ENCODE measurements at places on chromosomes 11 and 22.

DNA sequence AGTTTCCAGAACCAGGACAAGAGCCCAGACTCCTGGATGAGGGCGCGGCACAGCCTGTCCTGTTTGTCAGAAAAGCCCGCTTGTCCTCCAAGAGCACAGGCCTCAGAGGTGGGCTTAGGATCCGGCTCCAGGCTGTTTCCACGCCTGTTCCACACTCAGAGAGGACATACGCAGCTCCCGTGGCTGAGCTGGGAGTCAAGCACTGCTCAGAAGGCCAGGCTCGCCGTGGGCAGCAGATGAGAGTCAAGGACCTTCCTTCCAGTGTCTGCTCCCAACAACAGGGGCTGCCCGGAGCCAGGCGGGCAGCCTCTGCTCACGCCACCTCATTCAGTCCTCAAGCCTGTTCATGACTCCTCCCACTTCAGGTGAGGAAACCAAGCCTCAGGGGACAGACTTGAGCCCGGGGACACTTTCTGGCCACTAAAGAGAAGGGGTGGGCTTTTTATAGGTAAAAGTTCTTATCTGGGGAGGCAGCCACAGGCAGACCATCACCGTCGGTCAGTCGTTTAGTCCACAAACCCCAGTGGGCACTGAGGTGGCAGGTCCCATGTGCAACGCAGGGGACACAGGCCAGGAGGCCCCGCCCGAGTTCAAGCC, 3.8 kb downstream of the CYB5R3 start:
- DNase-seq = no peak

- DNase-seq = no peak
These were observed 1.4 kb downstream of the B3GNT6 start for GRCh38 chr11:77035580-77035979.

DNA sequence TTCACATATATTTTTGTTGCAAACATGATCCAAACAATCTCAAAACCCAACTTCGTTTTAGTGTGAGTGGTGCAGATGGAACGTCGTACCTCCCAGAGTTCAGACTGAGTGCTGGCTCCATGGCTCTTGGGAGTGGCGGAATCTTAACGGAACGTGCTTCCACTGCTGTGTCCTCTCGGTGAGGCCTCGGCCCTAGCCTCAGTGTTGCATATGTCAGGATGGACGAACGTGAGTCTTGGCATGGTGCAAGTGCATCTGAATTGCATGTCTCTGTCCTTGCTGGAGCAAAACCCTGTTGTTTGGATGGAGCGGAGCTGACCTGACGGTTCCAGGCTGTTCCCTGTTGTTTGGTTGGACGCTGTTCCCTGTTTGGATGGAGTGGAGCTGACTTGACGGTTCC, 306.8 kb downstream of the TBC1D22A start:
- no peak for DNase-seq

- no peak for DNase-seq
These were observed 8.8 kb upstream of the ST14 start for GRCh38 chr11:130150790-130151189.

DNA sequence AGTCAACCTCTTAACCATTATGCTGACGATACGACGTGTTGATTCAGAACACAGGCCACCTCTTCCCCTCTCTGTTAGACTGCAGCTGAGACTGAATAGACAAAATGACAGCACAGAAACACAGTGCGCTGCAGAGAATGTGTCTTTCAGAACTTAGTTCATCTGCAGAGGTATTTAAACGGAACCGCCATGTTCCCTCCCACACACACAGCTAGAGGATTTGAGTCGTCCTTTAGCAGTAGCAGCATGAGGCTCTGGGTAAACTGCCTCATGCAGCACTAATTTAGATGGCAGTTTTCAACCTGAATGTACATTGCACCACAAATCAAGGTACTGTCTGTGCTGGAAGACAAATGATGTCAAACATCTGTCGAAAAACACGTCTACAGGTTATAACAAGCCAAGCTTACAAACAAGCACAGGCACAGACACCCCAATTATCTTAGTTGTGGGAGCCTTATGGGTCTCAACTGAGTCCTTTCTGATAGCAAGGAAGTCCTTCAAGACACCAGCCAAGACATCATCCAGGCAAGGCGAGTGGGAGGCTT, 76.6 kb upstream of the LRRC4C start:
- DNase-seq = no peak

DNA sequence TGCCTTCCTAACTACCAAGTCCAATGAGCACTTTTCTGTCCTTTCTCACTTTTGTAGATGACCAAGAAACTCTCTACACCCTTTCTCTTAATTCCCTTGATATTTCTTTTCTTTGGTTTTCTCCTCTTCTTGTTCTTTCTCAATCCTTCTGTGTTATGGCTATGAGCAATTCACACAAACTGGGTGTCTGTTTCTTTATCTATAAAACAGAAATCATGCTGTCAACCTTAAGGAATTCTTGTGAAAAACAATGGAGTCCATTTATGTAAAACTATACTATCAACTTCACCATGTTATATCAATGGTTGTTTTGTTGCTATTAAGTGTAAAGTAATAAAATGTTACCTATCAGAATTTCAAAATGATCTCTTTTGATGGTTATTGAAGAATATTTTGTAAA, 7.2 kb downstream of the MTNR1B start:
- DNase-seq = no peak

DNA sequence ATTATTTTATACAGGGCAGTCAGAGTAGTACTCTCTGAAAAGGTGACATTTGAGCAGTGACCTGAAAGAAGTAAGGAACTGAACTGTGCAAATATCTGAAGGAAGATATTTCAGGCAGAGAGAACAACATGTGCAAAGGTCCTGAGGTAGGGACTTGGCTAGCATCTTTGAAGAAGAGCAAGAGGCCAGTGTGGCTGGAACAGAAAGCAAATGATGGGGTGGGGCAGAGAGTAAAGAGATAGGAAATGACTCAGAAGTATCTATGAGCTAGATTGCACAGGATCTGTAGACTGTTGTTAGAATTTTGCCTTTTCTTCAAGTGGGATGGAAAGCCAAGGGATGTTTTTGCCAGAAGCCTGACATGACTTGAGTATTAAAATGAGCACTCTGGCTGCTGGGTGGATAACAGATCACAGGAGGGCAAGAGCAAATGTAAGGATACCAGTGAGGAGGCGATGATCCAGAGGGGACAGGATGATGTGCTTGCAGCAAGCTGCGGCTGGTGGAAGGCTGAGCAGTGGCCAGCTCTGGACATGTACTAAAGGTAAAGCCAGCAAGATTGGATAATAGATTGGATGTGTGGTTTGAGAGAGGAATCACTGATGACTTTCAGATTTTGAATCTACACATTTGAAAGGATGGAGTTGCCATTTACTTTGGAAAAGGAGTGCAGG, 33.2 kb upstream of the TTC12 start:
- no peak for DNase-seq

GRCh38 chr22:48889209-48889830, 938.4 kb downstream of the BRD1 start:
- DNase-seq = no peak

DNA sequence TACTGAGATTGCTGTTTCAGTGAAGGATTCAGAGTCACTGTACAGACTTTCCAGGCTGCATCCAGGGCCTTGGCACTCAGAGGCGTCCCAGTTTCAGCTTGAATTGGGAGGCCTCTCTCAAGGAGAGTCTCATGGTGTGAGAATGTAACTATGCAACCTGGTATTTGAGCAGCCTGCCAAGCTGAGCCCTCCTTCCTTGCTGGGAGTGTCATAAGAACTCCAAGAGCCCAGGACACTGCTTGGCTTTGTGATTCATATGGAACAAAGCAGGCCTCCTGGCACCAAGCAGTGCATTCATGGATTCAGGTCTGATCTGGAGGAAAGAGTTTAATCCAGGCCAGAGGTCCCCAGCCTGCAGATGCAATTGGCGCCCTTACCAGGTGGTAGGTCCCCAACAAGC, 171.7 kb downstream of the DBX1 start:
- no peak for DNase-seq

DNA sequence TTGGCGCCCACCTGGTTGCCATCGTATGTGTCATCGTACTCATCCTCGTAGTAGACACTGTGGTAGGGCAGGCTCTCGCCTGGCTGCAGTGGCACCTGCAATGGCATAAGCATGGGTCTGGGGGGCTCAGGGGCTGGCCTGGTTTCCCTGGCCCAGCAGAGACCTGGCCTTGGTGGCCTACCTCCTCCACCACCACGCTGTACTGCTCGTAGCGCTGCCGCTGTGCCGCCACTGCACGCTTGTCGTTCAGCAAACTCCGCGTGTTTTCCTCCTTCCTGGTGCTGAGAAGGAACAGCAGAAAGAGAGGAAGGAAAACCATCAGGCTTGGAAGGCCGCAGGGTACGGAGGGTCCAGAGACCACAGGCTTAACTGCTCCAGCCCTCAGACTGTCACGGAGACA, 26.2 kb downstream of the UQCR10 start:
- DNase-seq = no peak

GRCh38 chr22:41290262-41291221, 4.6 kb upstream of the RANGAP1 start:
- DNase-seq = no peak

Data from NCI-H1436 treated with DMSO at 0.1 percent for 48 hours (cell line).